ENCODE measurements at places on chromosomes 1 and 21.
A peak's percentile ranks its signal among the peaks of the same experiment; 100 is the strongest.

GRCh38 chr1:46448109-46448911 lies 41.3 kb upstream of the DMBX1 start:
- no peak for DNase-seq

DNA sequence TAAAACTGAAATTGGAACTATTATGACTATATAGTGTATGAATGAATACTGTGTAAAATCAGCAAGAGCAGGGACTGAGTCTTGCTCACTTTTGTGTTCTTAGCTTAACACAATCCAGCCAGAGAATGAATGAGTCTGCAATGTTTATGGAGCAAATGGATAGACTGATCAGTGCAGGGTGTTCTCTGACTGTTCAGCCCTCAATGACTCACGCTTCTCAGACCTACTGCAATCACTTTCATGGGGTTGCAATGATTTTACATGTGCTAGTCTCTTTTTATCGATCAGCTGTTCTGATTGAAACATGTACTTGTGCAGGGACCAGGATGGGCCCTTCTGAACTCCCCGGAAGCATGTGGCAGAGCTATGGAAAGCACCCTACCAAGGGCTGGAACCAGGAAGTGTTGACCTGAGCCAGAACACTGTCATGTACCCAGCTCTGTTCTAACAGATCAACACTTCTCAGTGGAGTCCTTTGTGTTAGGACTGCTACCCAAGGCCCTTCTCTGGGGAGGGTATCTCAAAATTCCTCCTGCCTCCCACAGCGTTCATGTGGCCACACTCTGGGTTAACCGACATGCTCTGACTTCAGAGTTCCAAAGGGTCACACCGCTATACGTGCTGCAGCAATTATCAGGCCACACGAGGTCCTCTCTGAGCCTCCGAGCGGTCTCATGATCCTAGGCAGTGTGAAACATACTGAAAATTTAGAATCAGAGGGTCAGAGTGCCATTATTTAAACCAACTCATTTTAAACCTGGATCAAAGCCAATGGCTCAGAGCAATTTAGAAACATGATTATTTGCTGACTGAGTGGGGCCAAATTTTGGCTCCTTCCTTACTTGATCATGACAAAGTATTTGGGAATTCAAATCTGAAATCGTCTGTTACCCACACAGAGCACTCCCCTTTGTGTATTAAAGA lies 35.2 kb downstream of the GRIK1 start:
- no peak for DNase-seq

DNA sequence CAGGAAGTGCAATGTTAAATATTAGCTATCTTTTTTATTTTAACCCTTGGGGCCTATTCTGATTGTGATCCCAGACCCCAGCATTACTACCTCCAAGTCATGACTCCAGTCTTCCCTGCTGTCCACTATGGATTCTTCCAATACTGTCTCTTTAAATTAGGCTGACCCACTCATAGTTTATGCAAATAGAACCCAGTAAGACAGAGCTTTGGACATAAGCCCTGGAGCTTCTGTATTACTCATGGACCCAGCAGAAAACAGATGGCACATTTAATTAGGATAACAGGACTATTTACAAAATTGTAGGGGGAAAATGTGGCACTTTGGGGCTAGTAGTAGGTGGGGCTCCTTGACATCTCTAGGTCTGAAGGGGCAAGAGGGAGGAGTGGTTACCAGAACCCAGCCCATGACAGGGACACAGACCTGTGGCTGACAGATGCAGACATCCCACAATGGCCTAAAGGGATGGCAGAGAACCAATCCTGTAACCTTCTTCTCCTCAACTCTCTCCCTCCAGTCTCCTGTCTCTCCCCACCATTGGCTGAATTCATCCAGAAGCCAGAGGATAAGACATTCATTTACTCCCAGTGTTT lies 233.5 kb downstream of the OMA1 start:
- DNase-seq = no peak

GRCh38 chr1:4468386-4468785 lies 186.0 kb upstream of the AJAP1 start:
- no peak for DNase-seq

- no peak for DNase-seq
These were observed 9.1 kb downstream of the ANGPTL7 start for GRCh38 chr1:11198257-11198656.

- DNase-seq = no peak
These were observed 75.4 kb downstream of the UBE4B start for GRCh38 chr1:10108134-10108663.

GRCh38 chr1:31786366-31787060 lies 22.4 kb upstream of the ADGRB2 start:
- DNase-seq = no peak

GRCh38 chr1:113931451-113931851 lies 2.3 kb downstream of the HIPK1 start:
- peak; percentile 17 for DNase-seq

DNA sequence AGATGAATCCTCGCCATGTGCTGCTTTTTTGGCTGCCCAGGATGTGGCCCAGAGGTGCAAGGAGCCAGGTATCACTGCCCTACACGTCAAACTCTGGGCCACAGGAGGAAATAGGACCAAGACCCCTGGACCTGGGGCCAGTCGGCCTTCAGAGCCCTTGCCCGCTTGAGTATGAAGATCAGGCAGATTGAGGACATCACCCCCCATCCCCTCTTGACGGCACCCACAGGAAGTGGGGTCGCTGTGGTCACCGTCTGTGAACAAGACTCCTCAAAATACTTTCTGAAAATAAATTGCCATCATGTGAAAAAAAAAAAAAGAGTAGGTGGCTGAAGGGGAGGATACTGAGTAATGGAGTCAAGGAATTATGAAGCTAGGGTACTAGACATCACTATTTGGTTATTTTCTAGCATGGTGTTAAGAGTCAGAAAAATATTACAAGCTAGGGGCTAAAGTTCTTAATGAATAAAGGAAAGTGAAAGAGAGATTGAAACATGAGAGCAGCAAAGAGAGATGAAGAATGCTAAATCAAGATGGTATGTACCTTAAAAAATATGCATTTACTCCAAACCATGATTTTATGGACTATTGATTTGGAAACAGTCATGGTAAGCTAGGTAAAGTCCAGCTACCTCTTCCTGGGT lies 84.9 kb downstream of the CLEC20A start:
- DNase-seq = no peak

- no peak for DNase-seq
These were observed 6.2 kb downstream of the LRRC52 start for GRCh38 chr1:165549973-165550372.

- DNase-seq = no peak
These were observed 10.3 kb downstream of the POFUT2 start for GRCh38 chr21:45277101-45278045.

DNA sequence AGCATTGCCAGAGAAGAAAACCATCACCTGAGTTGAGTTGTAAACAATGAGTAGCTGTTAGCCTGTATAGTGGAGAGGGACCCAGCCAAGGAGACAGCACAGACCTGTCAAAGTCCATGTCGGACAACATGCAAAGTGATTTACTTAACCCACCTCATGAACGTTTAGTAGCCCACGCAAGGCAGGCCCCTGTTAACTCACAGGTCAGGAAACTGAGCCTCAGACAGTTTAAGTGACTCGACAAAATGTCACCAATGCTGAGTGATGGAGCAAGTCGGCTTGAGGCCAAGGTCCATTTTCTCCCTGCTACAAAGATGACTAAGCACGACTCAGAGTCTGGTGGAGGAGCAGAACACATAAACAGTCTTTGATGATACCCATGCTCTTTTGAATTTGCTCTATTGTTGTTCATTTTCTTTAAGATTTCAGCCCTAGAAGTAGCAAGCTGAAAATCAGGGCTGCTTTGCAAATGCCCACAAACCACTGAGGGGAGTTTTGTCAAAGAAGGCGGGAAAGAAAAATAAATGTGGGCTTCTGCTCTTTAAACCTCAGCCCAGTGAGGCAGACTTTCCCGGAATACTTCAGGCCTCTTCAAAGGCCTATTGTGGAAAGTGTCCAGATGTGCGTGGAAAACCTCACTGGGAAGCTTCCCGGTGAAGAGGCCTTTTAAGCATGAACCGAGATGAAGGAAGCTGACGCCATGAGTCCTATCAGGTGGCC lies 83.8 kb upstream of the HOOK1 start:
- DNase-seq = peak; percentile 21

DNA sequence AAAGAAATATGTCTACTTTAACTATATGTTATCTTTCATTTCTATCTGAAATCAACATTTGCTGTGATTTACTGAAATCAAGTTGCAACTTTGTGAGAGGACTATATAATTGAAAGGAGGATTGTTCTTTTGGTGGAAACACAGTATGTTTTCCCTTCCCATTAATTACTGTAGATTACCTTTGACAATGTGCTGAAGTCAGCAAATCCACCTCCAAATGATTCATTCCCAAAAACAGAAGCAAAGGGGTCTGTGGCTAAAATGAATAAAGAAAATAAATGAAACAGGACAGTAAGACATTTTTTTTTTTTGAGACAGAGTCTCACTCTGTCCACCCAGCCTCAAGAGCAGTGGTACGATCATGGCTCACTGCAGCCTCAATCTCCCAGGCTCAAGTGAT lies 35.4 kb upstream of the TTC39A start:
- DNase-seq = no peak

DNA sequence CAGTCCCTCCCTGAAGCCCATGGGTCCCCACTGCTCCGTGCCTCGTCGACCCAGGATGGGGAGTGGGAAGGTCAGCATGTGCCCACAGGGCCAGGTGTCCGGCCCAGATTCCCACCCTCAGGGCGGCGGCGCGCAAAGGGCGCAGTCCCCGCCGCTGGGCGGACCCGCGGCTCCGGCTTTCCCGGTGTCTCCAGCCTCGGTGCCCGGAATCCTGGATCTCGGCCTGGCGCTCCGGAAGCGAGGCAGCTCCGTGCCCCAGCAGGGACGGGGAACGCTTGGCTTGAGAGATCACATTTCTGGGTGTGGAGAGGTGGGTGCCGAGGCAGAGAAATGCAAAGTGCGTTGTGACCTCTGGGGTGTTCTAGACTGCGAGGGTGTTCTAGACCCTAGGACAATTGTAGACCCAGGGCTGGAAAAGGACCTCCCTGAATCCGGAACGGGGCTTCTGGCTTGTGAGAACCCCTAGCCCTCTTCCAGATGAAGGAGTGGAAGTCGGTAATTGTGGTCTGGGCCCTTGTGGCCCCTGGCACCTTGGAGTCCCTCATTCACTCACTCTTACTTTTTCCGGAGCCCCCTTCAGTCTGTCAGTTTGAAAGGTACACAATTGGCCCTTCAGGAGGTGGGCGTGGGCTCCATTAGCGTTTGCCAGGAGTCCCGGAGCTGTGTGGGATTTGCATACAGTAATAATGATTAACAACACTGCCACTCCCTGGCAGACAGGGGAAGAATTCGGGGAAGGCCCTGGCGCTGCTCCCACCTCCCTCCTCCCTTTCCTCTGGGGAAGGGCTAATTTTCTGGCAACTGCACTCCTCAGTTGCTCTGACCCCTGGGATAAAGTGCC lies 1.6 kb upstream of the KCND3 start:
- no peak for DNase-seq

DNA sequence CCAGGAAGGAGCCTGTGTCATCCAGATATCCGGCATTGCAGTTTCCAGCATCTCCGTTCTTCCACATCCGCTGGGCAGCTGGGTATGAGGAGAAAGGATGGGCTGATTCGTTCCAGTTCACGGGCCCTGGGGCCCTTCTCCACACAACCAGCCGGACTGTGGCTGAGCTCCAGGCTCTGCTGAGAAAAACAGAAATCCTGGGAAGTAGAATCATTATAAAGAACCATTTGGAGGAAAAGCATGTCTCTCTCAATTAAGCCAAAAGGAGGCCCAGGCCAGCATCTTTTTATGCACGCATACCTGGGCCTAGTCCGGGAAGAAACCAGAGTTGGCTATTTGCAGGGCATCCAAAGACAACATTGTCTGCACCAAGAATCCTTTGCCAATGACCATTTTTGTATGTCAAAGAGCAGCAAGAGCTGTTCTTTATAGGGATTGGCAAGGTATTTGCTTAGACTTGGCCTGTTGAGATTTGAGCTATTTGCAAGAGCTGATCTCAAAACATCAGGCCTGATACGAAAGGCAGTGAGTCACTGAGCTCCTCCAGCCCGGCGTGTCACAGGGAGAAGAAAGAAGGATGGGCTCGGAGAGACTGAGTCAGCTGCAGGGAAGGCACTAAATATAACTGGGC lies 84.9 kb upstream of the ARHGEF16 start:
- DNase-seq = no peak

GRCh38 chr1:186843226-186843625 lies 14.5 kb downstream of the PLA2G4A start:
- DNase-seq = no peak

- peak; percentile 23 for DNase-seq
These were observed 1262.8 kb upstream of the PRMT6 start for GRCh38 chr1:105793536-105794146.

GRCh38 chr1:110466646-110467280 lies 15.8 kb downstream of the PROK1 start:
- no peak for DNase-seq

DNA sequence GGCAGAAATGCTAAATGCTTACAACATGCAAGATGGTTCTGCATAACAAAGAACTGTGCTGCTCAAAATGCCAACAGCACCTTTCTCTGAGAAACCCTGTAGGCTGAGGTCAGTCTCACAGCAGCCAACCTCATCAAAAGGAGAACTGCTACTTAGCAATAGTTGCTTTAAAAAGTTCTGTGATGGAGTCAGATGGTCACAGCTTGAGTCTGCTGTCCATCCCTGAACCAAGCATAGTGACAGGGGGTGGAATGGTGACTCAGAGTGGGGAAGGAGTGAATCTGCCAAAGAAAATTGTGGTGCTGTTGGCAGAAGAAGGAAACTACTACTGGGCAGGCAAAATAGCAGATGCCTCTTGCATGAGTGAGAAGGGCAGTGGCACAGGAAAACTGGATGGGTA lies 106.0 kb upstream of the FAM78B start:
- no peak for DNase-seq

DNA sequence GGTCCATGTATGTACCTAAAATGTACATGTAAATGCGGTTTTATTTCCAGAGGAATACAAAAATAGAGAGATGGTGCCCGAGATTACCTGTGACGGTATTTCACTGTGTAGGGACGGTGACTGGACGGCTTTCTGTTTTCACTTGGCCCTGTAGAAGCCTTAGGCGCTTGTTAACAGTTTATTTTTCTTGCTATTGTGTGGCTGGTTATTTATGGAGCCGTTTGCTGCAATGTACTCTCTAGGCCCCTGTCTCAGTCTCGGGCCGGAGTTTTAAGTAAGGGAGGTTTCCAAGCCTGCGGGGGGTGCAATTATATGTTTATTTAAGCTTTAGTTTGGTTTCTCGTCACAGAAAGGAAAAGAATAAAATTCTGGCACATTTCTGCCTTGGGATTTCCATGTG lies 413 bp downstream of the EFCAB7 start:
- no peak for DNase-seq

GRCh38 chr1:219189952-219190351 lies 16.3 kb downstream of the LYPLAL1 start:
- DNase-seq = no peak

All from AML-193 (cell line).